ENCODE measurements at places on chromosomes 1 and 21.

- DNase-seq: no peak
These were observed 36.1 kb upstream of the PLPPR4 start for GRCh38 chr1:99228153-99228552.

DNA sequence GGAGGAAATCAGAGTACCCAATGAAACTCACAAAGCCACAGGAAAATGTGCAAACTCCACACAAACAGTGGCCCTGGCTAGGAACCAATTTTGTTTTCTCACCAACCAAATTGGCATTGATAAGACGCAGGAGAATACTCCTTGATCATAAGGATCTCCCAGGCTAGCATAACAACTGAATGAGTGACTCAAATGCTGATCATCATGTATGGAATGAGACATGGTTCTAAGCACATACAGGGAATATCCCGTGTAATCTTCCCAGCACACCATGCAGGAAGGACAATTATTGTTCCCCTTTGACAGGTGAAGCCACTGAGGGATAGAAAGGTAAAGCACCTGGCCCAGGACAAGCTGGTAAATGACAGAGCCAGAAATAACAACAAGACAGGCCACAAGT lies 180.0 kb upstream of the DUSP10 start:
- DNase-seq: no peak

GRCh38 chr1:17369466-17369865 lies 2.5 kb upstream of the PADI6 start:
- DNase-seq: no peak

DNA sequence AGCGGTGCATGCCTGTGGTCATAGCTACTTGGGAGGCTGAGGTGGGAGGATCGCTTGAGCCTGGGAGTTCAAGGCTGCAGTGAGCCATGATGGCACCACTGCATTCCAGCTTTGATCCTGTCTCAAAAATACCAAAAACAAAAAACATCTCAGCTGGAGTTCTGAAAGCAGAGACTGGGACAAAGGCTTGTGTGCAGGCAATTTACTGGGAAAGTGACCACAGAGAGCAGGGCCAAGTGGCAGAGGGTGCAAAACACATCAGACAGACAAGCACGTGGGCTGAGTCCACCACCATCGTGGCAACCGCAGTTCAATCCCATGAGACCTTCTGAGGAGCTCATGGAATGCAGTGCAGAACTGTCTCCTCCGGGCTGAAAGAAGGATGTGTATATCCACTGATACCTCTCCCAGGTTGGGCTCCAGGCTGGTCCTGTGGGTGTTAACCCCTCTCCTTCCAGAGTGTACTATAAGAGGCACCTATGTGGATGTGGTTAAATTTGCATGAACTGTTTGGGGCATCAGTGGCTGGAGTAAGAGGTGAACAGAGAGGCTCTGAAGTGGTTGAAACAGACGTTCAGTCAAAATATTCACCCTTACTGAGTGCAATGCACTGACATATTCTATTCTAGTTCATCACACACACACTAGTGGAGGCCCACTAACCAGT lies 10.8 kb downstream of the PIGP start:
- no peak for DNase-seq

DNA sequence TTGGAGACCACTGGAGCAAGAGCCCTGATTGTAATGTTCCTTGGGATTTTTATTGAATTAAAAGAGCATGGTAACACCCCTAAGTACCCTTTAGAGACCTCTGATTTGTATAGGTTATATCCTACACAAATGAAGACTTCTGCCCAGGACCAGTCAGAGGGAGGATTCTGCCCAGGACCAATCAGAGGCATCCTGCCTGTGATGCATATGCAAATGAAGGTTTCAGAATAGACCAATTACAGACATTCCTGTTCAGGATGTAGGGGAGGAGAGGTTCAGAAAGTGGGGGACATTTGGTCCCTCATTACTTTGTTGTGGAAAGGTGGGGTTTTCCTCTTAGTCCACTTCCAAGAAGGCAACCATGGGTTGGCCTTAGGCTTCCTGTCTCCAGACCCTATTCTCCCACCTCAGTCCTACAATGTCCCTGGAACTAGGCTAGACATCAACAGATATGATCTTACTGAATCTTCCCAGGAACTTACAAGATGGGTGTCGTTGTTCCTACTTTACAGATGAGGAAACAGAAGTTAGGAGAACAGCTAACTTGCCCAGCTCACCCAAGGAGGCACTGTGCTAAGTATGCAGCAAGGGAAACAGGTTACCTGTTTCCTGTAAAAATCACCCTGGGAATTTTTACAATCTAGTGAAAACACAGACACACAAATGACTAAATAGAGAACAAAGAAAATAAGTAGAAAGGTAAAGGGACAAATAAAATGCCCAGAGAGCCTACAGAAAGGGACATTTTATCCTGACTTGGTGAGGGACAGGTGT lies 36.8 kb upstream of the SFPQ start:
- no peak for DNase-seq

GRCh38 chr1:91553177-91553591 lies 52.5 kb downstream of the CDC7 start:
- no peak for DNase-seq

GRCh38 chr1:119782631-119783325 lies 14.1 kb upstream of the HMGCS2 start:
- DNase-seq: no peak

- no peak for DNase-seq
These were observed 116.0 kb upstream of the GUCA2B start for GRCh38 chr1:42037161-42037560.

- no peak for DNase-seq
These were observed 60.3 kb upstream of the CSF3R start for GRCh38 chr1:36542962-36543515.

DNA sequence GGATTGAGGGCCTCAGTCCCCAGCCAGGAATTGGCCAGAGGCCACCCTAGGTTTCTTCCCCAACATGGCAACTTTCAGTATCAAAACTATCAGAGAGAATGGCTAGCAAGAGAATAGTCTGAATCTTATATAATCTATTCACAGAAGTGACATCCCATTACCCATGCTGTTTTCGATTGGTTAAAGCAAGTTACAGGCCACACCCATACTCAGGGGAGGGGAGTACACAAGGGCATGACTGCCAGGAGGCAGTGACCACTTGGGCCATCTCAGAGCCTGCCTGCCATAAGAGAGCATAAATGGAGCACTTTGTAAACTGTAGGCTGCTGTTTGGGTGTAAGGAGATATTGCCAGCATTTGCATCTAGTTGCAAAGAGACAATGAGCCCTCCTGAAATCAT lies 65.4 kb downstream of the FAM163A start:
- no peak for DNase-seq

DNA sequence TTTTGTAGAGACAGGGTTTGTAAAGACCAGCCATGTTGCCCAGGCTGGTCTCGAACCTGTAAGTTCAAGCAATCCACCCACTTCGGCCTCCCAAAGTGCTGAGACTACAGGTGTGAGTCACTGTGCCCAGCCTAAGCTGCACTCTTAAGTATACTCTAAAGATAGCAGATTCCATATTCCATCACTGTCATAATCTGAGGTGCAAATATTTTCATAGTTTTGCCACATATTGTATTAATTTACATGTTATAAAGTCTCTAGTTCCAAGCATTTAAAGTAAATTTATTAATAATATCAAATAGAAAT lies 121.3 kb downstream of the HFM1 start:
- no peak for DNase-seq

DNA sequence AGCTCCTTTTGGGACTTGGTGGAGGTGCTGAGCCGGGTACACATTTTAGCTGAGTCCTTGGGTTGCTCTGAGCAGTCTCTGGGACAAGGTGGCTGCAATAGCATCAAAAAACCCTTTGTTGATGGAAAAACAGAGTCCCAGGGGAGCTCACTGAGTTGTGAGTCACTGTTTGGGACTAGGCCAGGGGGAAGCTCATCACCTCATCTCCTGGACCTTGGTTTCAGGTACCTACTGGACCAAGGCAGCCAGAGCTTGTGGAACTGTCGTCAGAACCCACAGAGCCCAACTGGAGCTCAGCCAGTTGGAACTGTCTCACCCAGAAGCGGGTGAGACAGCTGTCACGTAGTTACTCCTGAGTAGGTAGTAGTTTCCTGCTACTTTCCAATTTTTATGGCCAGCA lies 146.7 kb downstream of the HLX start:
- no peak for DNase-seq

DNA sequence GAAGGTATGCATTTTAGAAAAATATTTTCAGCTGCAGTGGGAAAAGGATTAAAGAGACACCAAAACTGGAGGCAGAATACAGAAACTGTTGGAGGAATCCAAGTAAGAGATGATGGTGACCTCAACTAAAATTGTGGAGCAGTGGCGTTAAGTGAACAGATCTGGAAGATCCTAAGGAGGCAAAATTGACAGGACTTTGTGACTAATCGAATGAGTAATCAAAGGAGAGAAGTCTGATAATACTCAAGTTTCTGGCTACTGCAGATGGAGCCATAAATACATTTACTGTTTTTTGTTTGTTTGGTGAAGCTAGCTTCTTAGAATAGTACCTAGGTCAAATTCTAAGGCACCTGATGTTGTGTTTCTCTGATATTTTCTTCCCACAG lies 3.1 kb downstream of the CTBS start:
- no peak for DNase-seq

DNA sequence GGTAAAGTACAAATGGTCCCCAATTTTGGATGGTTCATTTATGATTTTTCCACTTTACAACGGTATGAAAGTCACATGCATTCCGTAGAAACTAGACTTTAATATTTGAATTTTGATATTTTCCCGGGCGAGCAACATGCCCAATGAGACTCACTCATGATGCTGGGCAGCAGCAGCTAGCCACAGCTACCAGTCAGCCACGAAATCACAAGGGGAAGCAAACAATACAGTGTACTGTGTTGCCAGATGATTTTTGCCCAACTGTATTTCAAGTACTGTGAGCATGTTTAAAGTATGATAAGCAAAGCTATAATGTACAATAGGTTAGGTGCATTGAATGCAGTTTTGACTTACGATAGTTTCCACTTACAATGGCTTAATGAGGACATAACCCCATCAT lies 266.8 kb downstream of the VAV3 start:
- DNase-seq: no peak

GRCh38 chr1:211642870-211643269 lies 32.6 kb downstream of the NEK2 start:
- no peak for DNase-seq

- DNase-seq: no peak
These were observed 49.4 kb upstream of the PARP1 start for GRCh38 chr1:226457307-226457712.

GRCh38 chr21:38148046-38148445 lies 108.7 kb upstream of the KCNJ15 start:
- DNase-seq: no peak

DNA sequence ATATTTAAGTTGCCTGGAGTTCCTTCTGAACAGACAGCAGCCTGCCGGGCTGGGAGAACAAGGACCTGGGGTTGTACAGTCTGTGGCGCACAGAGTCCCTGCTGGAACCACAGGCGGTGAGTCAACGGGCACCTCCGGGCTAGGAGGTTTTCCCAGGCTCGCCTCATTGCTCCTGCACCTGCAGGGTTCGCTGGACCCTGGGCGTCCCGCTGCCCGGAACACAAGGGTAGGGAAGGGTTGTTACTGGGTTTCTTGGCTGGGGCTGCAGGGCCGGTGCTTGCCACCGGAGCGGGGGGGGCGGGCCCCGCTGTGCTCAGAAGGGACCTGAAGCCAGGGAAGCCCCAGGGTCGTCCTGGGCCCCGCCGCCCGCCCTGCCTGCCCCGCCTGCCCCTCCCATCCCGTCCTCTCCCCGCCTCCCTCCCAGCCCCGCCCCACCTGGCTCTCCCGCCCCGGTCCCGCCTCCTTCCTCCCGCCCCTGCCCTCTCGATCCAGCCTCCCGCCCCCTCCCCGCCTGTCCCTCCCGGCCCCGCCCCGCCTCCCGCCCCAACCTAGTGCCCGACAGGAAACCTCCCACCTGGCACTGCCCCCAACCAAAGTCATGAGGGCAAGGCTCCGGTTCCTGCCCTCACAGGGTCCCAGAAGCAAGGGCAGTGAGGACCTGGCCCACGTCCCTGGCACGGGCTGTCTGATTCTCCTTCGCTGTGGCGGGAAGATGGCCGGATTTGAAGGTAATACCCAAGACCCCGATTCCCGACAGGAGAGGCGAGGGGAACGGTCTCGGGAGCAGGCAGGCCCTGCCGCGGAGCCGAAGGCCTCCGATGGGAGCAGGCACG lies 6.8 kb downstream of the JMJD4 start:
- DNase-seq: peak; percentile 25

DNA sequence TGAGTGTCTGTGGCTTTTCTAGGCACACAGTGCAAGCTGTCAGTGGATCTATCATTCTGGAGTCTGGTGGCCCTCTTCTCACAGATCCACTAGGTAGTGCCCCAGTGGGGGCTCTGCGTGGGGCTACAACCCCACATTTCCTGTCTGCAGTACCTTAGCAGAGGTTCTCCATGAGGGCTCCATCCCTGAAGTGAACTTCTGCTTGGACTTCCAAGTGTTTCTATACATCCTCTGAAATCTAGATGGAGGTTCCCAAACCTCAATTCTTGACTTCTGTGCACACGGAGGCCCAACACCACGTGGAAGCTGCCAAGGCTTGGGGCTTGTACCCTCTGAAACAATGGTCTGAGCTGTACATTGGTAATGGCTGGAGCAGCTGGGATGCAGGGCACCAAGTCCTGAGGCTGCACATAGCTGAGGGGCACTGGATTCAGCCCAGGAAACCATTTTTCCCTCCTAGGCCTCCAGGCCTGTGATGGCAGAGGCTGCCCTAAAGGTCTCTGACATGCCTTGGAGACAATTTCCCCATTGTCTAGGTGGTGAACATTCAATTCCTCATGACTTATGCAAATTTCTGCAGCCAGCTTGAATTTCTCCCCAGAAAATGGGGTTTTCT lies 29.2 kb upstream of the TSNAX start:
- DNase-seq: no peak

DNA sequence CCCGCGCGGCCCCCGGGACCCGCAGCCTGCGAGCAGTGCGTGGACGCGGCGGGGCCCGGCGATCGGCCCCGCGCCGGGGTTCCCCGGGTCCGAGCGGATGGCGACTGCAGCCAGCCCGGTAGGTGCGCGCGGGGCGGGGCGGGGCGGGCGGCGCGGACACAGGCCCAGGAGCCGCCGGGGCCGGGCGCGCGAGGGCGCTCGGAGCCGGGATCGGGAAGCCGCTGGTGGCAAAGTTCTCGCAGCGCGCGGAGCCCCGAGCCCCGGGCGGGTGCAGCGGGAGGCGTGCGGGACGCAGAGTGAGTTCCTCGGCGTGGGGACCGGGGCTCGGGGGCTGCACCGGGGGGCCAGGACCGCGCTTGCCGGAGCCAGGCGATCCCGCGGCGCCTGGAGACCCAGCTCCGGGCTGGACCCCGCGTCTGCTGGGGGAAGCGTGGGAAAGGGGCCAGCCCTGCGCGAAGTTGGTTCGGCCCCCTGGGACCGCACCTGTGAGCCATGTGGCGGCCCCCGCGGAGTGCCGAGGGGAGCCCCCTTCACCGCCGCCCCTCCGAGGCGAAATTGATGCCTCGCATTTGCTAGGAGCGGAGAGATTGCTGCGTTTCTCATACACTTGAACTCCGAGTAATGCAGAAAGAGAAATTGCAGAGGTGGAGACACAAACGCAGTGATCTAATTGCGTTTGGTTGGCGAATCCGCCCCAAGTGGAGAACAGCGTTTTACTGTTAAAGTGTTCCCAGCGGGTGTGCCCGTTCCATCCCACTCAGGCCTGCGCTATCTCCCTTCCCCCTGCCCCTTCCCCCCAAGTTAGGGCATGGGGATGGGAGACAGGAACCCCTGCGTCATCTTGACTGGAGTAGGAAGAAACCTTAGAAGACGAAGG lies 228.9 kb upstream of the TMEM51 start:
- DNase-seq: no peak
